Activated T-cell treated with anti-CD3 and anti-CD28 coated beads, Interleukin-2, amount 50 U/mL, for 48 hours (primary cell): ENCODE measurements at places on chromosomes 11 and 22.

DNA sequence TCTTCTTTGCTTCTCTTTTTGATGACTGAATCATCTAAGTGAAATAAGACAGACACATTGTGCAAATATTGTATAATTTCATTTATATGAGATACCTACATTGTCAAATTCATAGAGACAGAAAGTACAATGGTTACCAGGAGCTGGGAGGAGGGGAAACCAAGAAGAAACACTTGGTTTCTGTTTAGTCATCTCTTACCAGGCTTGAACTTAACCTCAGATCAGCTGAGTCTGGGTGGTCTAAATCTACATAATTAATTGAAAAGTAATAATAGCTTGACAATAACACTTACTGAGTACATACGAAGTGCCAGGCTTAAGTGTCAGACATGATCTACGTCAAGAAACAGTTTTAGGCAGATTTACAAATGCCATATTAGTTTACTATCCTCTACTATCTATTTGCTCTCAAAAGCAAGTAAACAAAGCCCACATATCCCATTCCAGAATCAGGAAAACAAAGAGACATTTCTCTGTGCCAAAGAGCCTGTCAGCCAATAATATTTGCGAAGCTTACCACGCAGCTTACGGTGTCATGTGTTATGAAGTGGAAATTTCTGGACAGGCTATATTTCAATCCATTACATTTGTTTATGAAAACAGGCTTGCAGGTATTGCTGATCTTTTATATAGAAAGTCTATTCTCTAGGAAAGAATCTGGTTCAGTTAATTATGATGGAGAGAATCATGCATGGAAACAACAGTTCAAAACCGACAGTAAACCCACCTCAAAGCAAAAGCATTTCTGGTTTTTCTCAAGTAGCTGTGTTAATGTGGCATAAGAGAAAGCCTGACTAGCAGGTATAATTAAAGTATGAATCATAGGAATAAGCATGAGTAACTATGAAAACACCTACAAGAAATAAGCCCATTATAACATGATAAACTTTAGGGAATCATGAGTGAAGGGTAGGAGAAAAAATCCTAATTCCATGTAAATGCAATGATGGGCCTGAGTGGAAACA, 2.7 kb upstream of the ARHGAP42 start:
- DNase-seq: no peak

- no peak for DNase-seq
These were observed 1377.4 kb downstream of the BRD1 start for GRCh38 chr22:48450188-48450825.

DNA sequence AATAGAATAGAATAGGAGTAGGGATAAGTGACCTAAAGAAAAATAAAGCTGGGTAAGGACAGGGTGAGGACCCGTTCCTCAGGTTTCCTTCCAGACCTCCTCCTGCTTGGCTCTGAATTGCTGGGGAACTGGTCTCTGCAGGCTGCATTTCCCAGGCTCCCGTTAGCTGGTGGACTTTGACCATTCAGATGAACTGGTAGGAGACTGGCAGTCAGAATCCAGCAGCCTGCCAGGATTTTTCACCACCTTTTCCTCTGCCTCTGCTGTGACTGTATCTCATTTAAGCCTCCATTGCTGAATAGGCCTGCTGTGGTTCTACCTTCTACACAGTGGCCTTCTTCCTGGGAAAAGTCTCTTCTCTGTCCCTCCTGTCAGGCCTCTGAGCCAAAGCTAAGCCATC, 24.6 kb upstream of the SMPD1 start:
- DNase-seq: no peak

- peak; percentile 82 for DNase-seq
These were observed 11.8 kb upstream of the UVRAG start for GRCh38 chr11:75802913-75803820.
